Cortex of kidney (tissue), 1 donor: ENCODE measurements at places on chromosomes 11 and 22.

GRCh38 chr11:69530278-69531070 is 49.0 kb downstream of the LINC01488 start:
- no peak for DNase-seq

DNA sequence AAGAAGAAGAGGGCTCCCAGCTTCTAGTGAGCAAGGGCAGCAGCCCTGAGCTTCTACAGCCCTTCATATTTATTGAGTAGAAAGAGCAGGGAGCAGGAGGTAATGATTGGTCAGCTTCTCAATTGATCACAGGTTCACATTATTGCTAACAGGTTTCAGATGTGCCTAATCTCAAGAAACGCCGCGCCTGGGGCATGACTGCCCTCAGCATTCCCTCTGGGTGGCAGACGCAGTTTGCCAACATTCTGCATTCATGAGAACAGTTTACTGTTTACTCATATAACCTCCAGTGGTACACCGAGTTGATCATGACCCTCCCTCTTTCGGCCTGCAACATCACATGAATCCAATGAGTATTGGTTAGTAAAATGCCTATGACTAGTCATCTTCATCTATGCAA is 4.7 kb upstream of the ZNF74 start:
- no peak for DNase-seq

DNA sequence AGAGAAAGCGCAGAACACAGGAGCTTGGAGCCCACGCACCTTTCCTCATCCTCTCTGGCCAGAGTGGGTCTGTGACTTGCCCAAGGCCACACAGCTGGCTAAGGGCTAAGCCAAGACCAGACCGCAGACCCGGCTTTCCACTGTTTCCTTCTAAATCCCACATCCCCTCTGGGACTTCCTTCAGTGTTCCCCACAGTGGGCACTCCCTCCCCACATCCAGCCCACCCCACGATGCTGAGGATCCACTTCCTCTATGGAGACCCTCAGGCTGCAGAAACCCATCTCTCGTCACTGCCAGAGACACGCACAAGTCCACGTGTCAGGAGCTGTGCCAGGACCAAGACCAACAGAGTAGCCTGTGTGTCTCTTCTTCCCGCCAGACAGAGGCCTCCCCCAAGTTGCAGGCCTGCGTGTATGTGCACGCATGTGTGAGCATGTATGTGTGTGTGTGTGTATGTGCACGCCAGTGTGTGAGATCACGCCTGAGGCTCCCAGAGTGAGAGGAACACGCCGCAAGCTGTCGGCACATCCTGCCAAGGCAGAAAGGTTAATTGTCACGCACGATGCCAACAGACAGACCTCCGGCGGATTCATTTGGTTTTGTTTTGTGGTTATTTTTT is 21.6 kb downstream of the PDGFB start:
- DNase-seq: no peak

GRCh38 chr11:70737816-70738630 is 339.7 kb downstream of the CTTN start:
- DNase-seq: no peak

DNA sequence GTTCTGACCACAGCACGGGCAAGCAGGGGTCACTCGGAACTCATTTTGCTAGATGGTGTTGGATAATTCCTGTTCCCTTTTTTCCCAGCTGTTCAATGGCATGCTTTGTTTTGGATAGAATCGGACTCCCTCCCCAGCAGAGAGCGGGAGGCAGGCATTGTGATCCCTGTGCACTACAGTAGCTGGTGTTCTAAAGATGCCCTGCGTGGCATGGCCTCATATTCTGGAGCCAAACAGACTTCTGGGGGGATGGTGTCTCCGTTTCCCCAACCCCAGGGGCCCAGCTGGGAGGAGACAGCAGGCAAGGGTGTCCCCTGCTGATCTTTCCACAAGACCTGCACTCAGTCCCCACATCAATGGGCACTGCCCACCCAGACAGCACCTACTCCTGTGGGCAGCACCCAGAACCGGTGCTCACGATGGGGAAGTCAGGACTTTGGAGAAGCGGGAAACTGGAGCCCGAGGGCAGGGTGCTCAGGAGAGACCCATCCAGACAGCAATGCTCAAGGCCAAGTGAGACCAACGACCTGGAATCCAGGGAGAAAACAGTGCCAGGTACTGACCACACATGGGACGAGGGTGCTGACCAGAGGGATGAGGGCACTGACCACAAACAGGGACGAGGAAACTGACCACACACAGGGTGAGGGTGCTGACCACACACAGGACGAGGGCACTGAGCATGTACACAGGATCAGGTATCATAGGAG is 934.9 kb downstream of the BRD1 start:
- DNase-seq: no peak

DNA sequence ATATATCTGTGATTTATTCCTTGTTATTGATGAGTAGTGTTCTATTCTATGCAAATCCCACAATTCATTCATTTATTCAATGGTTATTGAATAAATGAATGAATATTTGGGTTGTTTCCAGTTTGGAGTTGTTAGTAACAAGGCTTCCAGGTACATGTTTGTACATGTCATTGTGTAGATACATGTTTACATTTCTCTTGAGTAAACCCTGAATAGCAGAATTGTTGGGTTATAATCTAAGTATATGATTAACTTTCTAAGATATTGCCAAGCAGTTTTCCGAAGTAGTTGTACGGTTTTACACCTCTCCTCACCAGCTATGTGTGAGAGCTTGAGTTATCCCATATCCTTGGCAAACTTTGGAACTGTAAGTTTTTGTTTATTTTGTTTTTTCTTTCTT is 18.5 kb upstream of the OR8G1 start:
- DNase-seq: no peak

GRCh38 chr11:128608746-128609407 is 21.5 kb upstream of the ETS1 start:
- DNase-seq: no peak

DNA sequence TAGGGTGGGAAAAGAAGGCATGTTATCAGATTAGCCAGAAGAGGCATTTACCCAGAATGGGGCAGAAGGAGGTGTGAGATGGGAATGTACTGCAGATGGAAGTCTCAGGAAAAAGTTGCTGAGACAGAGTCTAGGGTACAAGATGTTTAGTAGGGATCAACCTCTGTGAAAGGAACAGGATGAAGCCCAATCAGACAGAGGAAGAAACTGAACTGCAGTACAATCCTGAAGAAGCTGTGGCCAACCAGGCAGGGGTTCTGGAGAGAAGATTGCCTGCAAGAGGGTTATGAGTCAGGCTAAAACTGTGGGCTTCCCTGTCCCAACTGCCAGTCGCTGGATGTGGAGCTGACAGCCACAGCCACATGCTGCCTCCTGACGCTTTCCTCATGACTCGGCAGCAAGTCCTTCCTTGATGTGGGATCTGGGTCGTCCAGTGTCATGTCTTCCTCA is 64.0 kb downstream of the CWC15 start:
- no peak for DNase-seq

DNA sequence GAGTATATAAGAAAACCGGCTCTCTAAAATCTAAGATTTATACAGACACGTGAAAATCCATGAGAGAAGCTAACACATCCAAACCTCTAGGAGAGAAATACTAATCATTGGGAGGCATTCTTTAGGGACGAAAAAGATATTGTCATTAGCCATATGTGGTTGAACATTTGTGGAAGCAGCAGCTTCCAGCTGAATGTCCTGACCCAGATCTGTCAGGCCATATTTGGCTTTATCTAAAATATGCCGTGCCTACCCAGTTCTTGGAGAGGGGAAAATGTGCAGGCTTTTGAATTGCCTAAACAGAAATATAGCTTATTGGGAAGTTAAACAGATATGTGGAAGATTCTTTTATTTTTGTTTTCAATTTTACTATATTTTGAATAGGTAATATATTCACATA is 6.4 kb downstream of the CCDC89 start:
- no peak for DNase-seq

DNA sequence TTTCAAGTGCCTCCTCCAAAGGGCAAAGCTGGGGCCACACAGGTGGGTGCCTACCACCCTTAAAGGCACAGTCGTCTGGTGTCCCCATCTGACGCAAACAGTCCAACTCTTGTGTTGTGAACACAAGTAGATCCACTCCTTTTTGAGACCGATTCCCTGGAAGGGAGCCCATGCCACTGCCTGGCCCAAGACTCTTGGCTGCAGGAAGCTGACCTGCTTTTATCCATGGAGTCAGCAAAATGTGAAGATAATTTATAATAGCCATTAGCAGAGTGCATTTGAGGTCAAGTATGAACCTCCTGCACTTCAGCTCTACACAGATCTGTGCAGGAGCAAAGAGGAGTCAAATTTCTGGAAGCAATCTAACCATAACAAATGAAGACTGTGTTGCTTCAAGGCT is 68.5 kb downstream of the ADM start:
- DNase-seq: no peak

- no peak for DNase-seq
Observed at GRCh38 chr11:123474994-123475393, 44.9 kb downstream of the GRAMD1B start.
